ENCODE measurements at places on chromosomes 6 and 20.

- peak; percentile 16 for DNase-seq
Measured at GRCh38 chr6:136593748-136594490, 43.7 kb upstream of the MAP7 start.

DNA sequence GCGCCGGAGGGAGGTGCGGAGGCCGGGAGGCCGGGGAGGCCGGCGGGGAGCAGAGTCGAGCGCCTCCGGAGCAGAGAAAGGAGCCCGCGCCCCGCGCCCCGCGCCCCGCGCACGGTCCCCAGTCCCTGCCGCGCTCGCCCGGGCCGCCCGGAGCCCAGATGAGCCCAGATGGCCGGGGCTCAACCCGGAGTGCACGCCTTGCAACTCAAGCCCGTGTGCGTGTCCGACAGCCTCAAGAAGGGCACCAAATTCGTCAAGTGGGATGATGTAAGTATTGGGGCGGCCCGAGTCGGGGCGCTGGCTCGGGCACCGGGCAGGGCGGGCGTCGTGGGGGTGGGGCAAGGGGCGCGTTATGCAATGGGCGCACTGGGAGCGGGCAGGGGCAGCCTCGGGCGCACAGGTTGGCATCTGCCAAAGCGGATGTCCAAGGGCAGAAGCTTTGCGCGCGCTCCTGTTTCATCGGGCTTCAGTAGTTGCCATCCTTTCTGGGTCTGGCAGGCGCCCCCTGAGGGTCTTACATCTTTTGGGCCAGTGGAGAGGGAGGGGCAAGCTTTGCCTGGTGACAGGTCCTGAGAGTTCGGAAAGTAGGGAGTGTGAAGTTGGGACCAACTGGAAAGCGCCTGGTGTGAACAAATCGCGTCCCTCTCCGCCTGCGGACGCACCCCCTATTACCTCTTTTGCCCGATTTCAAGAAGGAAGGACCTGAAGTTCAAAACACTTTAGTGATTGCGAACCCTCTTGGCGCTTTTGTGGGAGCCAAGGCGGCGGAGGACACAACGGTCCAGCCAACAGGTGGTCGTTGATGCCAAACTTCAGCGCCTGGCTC lies 631 bp downstream of the PLCB1 start:
- DNase-seq, result no peak

DNA sequence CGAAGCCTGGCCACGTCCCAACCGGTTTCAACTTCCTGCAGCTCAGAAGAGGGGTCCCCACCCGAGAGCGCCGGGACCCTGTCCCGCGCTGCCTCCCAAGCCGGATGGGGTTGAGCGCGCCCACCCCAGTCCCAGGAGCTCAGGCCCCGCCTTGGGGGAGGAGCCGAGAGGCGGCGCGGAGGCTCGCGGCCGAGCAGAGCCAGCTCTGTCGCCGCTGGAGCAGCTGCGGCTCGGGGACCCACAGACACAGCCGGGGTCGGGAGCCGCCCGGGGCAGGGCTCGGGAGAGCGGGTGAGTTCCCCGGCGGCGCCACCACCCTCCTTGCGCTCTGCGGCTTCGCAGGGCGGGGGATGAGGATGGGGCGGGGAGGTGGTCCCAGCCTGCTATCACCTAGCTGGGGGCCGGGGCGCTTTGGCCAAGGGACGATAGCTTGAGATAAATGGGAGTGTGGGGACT lies at the start of gene PPP1R16B:
TSS of gene PPP1R16B (plus strand) at position 196 of the 456 bp plus-strand sequence. CDS start 30,229 bp downstream, outside the sequence.
- no peak for DNase-seq

DNA sequence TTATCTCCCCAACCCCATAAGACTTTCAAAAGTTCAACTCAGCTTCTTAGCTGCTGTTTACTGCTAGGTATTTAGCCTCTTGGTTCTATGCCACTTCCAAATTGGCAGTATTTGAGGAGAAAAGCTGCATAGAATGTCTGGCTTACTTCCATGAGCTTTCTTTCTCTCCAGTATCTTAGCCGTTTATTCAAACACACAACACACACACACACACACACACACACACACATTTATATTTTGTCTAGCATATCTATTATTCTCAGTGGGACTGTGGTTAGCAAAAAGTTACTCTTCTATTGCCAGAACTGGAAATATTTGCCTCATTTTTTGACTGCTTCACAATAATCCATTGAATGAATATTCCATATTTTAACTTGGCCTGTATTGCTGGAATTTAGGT lies 634.2 kb upstream of the IMPG1 start:
- no peak for DNase-seq
